A549 treated with CpdA at 1 μM for 4 hours (cell line): ENCODE measurements at places on chromosomes 3 and 15. TPM values are rescaled to one million over a fixed set of nuclear protein-coding genes. Genes with fewer than 3 reads are reported as not detected.

Gene UBE2E2
- 29.9 to 38.6 TPM (median 31.2 TPM) in 5 replicates for total RNA-seq

Gene TRIM59
- 8.9 to 10.8 TPM (median 9.3 TPM) in 5 replicates for total RNA-seq

Gene CALML4
- 8.9 to 9.6 TPM (median 9.1 TPM) in 5 replicates for total RNA-seq

Gene DUOX2
- total RNA-seq, result 0.02 to 0.09 TPM (median 0.03 TPM) in 5 replicates

Gene ANKUB1
- not detected in 5 replicates for total RNA-seq

Gene CLDN11
- 0.14 to 0.26 TPM (median 0.22 TPM) in 5 replicates for total RNA-seq

Gene SERINC4
- 0.05 to 0.12 TPM (median 0.08 TPM) in 4 of 5 replicates, not detected in the other for total RNA-seq

Gene MKRN3
- 1.6 to 4.6 TPM (median 2.5 TPM) in 5 replicates for total RNA-seq

Gene HAUS2
- total RNA-seq, result 17.9 to 21.4 TPM (median 19.8 TPM) in 5 replicates

Gene EAF2
- total RNA-seq, result 2.1 to 3.1 TPM (median 2.4 TPM) in 5 replicates

Gene ACSBG1
- total RNA-seq, result 0.21 to 0.41 TPM (median 0.31 TPM) in 5 replicates

Gene CLDN1
- 26.4 to 33.5 TPM (median 29.0 TPM) in 5 replicates for total RNA-seq

Gene LOXL1
- total RNA-seq, result 0.28 to 0.72 TPM (median 0.43 TPM) in 5 replicates

Gene TLR9
- total RNA-seq, result 0.08 TPM in 2 of 5 replicates, not detected in the others

Gene CLDN16
- 0.02 to 0.15 TPM (median 0.06 TPM) in 3 of 5 replicates, not detected in the others for total RNA-seq

Gene GOLGA8J
- 0.09 TPM in 1 of 5 replicates, not detected in the others for total RNA-seq

Gene CASR
- total RNA-seq, result not detected in 5 replicates

Gene SIN3A
- total RNA-seq, result 25.8 to 38.2 TPM (median 33.5 TPM) in 5 replicates

Gene GRM2
- 0.05 to 0.18 TPM (median 0.09 TPM) in 4 of 5 replicates, not detected in the other for total RNA-seq

Gene TRMT10C
- total RNA-seq, result 31.3 to 37.5 TPM (median 34.0 TPM) in 5 replicates
